Skeletal muscle cell (primary cell): ENCODE measurements at places on chromosomes 12 and 14.

- DNase-seq, result no peak
These were observed 96.6 kb downstream of the RIMBP2 start for GRCh38 chr12:130619385-130620001.

DNA sequence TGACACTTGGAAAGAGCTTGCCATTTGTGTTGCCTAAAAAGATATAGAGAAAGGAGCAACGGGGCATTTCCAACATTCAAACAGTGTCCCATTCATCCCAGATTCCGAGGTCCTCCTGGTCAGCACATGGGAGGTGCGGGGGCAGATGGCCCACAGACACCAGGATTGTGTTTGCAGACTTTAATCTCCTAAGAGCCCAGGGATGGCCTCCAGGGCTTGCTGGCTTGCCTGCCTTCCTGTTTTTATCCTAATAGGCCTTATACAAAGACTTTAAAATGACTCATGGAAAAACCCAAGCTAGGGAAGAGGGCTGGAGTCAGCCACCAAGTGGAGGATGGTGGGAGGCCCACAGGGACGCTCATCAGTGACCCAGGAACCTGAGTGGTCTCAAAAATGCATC lies 21.5 kb upstream of the FAM181A start:
- no peak for DNase-seq

DNA sequence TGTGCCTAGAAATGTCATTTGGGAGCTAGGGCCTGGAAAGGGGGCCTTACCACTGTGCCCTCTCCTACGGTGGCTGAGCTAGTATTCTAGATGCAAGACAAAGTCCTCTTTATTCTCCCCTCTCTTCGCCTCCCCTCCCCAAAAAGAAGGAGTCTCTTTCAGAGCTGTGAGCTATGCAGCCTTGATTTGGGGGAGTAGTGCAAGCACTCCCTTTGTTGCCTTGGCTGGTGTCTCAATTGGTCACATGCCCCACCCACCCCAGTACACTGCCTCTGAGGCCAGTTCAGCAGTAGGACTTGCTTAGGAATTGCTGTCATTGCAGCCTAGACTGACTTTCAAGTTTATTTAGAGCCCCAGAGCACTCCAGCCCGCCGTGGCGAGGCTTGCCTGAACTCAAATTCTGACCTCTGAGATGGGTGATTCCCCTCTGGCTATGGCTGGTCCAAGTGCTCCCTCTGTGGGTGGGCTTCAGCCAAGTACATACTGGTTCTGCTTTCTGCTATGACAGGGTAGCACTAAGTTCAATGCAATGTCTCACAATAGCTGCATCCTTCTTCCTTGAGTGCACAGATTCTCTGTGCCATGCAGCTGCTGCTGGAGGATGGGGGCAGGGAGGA lies 37.0 kb upstream of the FBXO33 start:
- DNase-seq, result no peak

DNA sequence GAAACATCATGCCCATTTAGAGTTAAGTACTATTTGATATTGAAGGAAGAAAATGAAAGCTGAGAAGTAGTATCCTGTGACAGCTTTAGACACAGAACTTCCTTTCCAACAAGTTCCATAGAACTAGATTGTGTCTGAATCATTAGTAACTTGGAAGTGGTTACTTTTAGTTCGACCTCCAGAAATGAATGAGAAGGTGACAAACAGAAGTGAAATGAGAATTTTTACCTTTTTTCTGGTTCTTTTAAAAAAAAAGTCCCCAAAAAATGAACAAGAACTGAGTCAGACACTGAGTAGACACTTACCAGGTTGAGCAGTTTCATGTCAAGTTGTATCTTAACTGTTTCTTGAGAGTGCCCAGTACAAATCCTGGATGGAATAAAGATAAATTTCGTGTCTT lies 3.0 kb downstream of the ATP6V0A2 start:
- DNase-seq, result no peak

GRCh38 chr14:99133636-99134515 lies 138.1 kb downstream of the BCL11B start:
- DNase-seq, result no peak

GRCh38 chr14:101965181-101965544 lies 790 bp downstream of the DYNC1H1 start:
- no peak for DNase-seq

GRCh38 chr12:96224219-96224615 lies 30.0 kb downstream of the ELK3 start:
- DNase-seq, result no peak

GRCh38 chr12:102300824-102301461 lies 103.3 kb upstream of the PMCH start:
- DNase-seq, result peak; percentile 3

DNA sequence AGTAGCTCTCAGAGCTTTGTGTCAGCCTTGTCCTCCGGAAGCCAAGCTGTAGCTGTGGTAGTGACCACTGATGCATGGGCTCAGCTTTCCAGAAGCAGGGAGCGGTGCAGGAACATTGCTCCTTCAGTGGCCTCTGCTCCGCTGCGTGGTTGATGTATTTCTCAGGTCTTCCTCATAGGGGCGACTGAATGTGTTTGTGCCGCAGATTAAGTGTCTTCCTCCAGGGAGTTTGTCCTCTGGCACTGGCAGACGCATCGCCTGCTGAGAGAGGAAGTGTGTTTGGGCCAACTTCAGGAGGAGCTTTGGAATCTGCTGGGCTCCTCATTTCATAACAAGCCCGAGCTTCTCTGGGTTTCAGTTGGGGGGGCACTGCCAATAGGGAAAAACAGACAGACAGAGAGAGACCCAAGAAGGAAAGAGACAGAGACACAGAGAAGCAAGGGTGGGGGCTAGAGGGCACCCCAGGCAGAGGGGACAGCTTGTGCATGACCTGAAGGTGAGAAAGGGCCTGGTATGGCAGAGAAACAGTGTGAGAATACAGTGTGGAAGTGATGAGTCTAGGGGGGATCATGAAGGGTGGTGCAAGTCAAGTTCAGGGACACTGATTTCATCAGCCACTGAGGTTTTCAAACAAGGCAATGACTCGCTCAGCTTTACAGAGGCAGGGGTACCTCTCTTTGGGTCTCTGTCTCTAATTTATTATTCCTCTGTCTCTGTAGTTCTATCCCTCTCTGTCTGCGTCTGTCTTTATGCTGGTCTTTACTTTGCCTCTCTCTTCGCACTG lies 69.4 kb upstream of the PRIMA1 start:
- no peak for DNase-seq

DNA sequence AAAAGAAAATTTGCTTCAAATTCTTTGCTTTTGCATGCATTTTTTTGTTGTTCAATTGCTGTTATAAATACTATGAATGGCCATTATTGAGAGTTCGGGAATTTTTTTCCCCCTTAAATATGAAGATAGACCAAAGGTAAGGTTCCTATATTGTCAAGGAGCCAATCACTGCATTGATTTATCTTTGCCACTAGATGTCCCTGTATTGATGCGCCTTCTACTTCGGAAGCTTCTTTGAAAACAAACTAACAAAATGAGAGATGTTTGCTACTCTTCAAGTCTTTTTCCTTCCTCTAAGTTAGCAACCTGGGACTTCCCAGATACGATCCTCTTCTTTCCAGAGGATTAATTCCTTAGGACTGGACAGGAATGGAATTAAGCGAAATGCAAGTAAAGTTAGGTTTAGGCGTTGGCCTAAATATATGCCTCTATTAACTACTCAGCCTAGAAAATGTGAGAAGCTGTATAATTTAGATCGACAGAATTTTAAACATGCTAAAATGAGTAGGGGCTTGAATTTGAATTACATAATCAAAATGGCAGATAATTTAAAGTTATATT lies 318.1 kb downstream of the AEBP2 start:
- no peak for DNase-seq

DNA sequence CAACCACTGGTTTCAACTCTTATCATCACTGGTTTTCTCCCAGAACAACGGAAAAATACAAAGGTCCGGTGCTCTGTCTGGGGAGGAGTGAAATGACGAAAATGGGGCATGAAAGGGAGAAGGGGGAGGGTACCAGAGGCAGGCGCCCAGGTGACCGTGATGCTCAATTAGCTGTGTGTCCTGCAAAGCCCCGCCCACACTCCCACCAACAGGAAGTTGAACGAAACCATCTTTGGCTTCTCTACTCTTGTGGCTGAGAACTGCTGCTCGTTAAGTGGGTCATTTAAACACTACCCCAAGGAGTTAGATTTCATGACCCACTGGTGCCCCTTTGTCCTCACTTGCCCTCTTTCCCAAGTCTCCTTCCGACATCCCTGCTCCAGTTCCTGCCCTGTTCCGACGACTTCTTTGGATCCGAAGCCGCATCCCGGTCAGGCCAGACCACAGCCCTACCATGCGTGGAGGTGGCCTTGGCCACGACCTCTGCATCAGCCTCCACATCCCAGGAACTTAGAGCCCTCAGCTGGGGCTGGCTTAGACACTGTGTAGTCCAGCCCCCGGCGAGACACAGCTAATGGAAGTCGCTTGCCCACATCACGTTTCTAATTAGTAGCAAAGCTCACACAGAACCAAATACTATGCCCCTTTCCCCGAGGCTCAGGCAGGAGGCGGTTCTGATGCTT lies 11.4 kb upstream of the LRTM2 start:
- no peak for DNase-seq
